T-cell (primary cell): ENCODE measurements at places on chromosomes 1 and 21. TPM values are rescaled to one million over a fixed set of nuclear protein-coding genes. Genes with fewer than 3 reads are reported as not detected.
A peak's percentile ranks its signal among the peaks of the same experiment; 100 is the strongest.

DNA sequence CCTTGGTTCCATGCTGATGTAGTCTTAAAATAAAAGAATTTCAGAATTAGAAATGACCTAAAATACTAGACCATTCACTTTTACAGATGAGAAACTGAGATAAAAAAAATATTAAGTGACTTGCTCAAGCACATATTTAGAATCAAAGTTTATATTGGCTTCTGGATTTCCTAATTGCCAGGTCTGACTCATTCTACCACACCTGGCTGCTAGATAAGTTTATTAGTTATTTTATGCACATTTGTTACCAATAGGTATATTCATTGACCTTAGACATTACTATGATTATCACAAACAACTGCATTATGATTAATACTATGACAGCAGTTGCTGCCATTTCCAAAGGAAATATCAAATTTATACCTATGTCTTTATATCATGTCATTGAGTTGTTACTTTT, 497.5 kb downstream of the RWDD3 start:
- no peak for DNase-seq

GRCh38 chr1:175591083-175591743, 152.2 kb downstream of the TNR start:
- DNase-seq, result no peak

GRCh38 chr1:170666541-170667254, 2.8 kb downstream of the PRRX1 start:
- no peak for DNase-seq

DNA sequence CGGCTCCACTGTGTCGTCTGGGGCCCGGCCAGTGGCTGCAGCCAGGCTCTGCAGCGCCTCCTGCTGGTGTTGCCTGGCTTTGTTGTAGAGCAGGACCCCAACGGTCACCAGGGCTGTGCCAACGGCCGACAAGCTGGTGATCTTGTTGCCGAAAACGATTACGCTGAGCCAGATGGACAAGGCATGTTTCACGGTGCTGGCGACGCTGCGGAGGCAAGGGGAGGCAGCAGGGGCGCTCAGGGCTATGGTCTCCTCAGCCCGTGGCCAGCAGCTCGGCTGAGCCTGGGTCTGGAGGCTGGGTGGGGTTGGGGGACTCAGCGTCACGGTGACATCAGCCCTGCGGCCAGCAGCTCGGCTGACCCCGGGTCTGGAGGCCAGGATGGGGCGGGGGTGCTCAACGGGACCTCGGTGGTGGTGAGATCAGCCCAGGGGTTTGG, 7.0 kb upstream of the CDK11B start:
- DNase-seq, result peak; percentile 13

FMO5 gene
- total RNA-seq, result 0.23 TPM

KRTAP11-1 gene
- not detected for total RNA-seq

- DNase-seq, result no peak
These were observed 88.5 kb upstream of the DAB1 start for GRCh38 chr1:57512386-57512785.

GRCh38 chr1:89454845-89455521, 69.6 kb upstream of the LRRC8B start:
- DNase-seq, result peak; percentile 50

DNA sequence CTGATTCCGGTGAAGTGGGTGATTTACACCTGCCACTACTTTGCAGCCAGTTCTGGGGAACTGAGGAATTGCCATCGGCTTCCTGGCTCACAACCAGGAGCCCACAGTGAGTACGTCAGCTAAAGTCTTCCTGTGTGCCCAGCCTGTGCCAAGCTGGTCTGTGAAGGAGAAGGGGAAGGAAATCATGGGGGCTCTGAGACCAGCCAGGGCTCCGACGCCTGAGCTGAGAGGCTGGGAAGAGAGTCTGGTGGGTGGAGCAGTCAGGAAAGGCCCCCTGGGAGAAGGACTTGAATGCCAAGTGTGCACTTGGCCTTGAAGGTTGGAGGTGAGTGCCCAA, 1.2 kb downstream of the LURAP1 start:
- no peak for DNase-seq

CENPF gene
- 4.8 TPM for total RNA-seq

- DNase-seq, result no peak
These were observed 752.1 kb downstream of the LTN1 start for GRCh38 chr21:28240586-28240985.

DNA sequence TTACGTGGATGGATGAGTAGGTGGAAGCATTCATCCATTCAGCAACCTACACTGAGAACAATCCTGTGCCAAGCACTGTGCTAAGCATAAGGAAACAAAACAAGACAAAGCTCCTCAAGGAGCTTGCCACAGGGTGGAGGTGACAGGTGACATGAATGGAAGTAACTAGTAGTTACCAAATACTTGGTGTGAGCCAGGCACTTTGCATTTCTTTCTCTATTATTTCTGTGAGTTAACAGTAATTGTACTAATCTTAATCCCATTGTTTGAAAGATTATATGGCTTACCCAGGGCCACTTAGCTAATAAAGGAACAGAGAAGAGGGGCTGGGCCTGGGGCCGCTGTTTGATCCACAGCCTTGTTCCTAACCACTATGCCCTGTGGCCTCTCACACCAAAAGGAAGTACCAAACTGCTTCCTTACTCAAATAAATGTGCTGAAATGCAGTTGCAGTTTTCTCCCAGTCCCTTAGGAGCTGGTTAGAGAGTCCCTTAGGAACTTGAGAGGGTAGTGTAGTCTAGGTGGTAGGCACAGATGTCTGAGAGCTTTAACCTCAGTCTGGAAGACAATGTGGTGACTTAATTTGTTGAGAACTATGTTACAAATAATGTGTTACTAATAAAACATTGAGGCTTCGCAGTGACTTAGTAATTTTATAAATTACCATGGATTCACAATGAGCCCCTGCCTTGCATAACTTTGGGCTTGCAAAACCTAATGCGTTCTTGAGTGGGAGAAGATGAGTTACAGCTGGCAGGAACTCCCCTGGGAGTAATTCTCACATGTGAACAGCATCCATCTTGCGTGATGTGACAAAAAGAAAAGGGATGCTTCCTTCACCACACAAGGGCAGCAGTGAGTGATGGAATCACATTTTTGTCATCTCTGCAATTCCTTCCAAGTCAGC, 69.8 kb downstream of the MPZL1 start:
- no peak for DNase-seq

- DNase-seq, result no peak
These were observed 64.9 kb upstream of the FCGR2A start for GRCh38 chr1:161440312-161440894.

CYP4A11 gene
- 0.22 TPM for total RNA-seq

DNA sequence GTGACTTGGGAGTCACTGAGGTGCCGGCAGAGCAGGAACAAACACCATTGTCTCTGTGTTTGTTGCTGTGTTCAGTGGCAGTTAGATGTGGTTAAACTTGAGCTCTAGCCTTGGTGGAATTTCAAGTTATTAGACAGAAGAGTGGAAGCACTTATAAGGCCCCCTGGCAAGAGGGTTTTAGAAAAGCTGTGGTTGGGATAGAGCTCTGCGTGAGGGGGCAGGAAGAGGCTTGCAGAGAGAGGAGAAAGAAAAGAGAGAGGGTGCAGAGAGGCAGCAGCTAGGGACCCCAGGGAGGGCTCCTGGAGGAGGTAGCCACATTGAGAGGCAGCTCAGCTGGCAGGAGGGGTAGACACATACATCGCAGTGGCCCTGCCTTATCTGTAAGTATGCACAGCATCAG, 128.2 kb downstream of the GALNT2 start:
- DNase-seq, result no peak

DNA sequence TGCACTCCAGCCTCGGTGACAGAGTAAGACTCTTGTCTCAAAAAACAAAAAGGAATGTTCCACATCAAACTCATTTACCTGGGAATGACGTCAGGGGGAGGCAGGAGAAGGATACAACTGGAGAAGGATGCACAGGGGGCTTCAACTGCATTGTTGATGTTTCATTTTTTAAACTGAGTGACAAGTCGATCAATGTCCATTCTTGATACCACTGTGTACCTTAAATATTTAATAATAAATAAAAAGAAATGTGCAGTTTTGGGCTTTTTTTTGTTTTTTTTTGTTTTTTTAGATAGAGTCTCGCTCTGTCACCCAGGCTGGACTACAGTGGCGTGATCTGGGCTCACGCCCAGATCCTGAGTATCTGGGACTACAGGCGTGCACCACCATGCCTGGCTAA, 35.8 kb downstream of the PLEKHO1 start:
- no peak for DNase-seq

TRAPPC3 gene
- 42.3 TPM for total RNA-seq

DNA sequence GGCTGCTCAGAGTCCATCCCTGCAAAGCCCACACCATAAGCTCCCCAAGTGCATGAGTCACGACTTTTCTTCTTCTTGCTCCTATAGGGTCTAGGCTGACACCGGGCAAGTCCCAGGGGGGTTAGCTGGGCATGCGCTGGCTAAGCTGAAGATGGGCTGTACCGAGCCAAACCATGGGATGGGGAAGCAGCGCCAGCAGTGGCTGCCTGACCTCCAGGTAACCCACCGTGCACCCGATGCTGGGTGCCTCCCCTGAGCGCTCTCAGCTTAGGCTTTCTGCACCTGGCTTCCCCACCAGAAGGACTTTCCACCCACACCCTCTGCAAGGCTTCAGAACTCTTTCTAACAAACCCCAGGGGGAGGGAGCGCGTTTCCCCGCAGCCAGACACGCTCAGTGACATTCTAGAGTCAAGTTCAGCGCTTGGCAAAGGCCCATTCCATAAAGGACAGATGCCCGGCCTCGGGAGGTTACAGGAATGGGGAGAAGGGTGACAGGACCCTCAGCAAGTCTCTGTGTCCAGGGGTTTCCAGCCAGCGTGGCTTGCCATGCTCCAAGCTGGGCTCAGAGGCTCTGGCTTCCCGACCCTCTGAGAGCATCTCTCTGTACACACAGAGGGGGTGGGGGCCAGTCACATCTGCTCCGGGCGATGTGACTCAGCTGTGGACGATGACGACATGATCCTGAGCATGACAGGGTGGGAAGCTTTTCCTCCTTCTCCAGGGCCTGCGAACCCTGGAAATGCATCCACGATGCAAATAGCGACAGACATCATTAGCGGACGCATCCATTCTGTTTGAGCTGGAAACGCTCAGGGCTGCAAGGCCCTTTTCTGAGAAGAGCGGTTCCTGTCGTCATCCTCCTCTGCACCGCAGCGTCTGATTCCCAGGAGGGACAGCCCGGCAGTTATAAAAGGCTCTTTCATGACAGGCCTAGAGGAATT, 107.8 kb downstream of the SIK1 start:
- DNase-seq, result no peak

AGT gene
- 1.2 TPM for total RNA-seq

DNA sequence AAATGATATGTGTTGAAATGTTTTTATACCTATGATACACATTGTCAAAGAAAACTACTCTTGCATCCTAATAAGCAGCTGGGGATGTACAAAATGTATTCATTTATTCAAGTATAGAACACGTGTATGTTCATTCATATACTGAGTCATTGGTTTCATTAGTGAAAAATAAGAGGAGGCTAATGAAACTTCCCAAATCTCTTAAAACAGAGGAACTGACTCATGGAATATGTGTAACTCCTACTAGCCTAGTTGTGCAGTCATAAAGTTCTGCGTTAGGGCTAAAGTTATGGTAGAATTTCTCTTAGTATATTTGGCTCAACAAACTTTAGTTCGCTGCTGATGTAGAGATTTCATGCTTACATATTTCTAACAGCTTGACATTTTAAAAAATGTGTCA, 441.6 kb downstream of the NCAM2 start:
- no peak for DNase-seq

DNA sequence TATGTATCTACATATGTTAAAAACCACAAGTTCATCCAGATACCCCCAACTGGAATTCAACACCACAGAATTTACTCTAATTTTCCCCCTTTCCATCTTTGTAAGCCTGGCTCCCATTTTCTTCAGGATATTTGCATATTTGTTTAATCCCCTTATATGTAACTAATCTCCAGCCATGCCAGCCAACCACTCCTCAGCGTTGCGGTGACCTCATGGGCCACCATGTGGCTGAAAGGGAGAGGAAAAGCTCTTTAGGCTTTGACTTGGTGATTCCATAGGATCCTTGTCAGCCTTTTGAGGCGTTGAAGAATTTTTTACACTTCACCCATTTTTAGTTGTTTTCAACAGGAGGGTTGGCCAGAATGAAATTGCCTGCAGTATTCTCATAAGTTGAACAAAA, 10.0 kb downstream of the CLDN19 start:
- no peak for DNase-seq
